Naive thymus-derived CD4-positive, alpha-beta T cell (primary cell): ENCODE measurements at places on chromosomes 5 and 9.

GRCh38 chr9:138096519-138096845, 218.9 kb downstream of the CACNA1B start:
- DNase-seq = no peak

DNA sequence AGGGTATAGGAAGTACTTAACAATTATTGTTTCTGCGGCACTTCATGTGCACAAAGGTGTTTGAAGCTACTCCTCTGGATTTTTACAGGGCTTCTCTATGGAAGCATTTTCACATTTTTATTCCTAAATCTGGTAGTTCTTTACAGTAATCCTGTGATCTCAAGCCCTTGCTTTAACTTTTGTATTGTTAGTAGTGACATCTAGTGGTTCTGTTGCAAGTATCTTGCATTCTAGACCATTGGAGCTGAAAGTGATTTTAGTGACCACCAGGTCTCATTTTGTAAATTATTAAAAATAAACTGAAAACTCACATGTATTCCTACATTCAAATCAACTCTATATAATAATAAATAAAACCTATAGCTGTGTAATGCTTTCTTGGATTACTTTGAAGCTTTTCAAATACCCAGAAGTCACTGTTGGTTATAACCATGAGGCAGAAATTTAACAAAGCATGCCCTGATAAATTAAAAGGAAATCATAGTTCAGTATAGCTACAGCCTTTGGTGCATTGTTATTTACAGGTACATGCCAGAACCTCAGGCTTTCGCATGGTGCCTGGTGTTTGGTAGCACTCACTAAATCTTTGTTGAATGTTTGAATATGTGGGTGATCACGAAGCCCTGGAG, 18.9 kb downstream of the RPS23 start:
- DNase-seq = no peak

- no peak for DNase-seq
Observed at GRCh38 chr5:36691696-36692371, 85.4 kb downstream of the SLC1A3 start.

- no peak for DNase-seq
Observed at GRCh38 chr5:149333711-149334443, 11.4 kb upstream of the GRPEL2 start.

DNA sequence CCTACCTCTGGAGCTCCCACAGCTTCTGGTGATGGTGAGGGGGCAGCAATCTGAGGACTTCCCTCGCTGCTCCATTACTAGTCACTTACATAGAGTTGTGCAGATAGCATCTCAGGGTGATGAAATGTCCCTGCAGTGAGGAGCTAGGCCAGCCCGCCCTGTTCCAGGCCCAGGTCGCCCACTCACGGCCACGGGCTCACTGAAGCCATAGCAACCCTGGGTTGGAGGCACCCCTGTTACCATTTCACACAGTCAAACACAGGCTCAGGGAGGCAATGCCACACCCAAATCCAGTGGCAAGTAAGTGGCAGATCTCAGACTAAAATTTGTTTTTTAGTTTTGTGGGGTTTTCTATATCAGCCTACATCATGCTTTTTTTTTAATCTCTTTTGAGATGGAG, 19.6 kb downstream of the SH2D3C start:
- DNase-seq = no peak

DNA sequence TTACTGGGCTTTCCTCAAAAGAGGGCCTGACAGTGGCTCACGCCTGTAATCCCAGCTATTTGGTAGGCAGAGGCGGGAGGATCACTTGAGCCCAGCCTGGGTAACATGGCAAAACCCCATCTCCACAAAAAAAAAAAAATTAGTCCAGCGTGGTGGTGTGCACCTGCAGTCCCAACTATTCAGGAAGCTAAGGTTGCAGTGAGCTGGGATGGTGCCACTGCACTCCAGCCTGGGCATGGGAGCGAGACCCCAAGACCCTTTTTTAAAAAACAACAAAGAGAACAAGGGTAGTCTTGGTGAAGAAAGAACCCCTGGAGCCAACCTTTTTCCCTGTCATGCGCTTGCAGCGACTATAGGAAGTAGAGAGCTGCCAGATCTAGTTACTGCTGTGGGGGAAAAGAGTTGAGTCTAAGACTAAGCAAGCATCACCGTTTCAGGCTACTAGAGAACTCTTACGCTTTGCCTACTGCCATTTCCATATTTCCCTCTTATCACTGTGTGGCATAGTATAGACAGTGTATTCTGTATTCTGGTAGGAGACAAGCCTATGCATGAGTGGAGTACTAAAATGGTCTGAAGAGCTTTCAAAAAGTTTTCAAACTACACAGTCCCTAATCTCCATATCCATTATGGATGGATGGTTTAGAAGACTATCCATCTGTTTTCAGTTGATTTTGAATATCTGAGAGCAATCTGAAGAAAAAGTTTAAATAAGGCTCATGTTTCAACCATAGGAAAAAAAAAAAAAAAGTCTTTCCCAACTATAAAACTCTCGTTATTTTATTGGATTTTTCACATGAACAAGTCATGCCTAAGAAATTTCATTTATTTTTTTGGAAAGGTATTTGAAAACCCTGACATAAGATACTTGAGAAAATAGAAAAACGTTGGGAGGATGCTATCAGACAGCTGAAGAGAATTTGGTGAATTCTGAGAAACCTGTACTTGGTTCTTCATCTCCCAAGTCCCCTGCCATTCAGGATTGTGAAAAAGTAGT, 2.6 kb downstream of the C9orf40 start:
- DNase-seq = no peak
